Posterior vena cava (tissue), 2 donors: ENCODE measurements at places on chromosomes 7 and 10. TPM values are rescaled to one million over a fixed set of nuclear protein-coding genes. Genes with fewer than 3 reads are reported as not detected.

DNA sequence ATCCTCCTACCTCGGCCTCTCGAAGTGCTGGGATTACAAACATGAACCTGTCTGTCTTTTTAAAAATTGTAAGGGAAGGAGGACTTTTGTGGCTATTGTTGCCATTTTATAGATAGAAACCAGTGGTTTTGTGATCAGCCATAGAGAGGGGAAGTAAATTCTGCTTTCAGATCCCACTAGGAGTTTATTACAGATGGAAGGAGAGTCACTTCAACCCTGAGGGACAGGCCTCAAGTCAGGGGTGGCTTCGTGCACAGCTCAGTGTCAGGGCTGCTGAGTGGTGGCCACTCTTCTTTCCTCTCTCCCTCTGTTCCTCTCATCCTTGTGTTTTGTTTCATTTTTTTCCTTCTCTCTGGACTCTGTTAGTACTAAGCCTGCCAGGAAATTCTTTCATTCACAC, 60.8 kb downstream of the OGDH start:
- DNase-seq: no peak

- no peak for DNase-seq
Observed at GRCh38 chr10:127322286-127322685, 125.9 kb upstream of the INSYN2A start.

DNA sequence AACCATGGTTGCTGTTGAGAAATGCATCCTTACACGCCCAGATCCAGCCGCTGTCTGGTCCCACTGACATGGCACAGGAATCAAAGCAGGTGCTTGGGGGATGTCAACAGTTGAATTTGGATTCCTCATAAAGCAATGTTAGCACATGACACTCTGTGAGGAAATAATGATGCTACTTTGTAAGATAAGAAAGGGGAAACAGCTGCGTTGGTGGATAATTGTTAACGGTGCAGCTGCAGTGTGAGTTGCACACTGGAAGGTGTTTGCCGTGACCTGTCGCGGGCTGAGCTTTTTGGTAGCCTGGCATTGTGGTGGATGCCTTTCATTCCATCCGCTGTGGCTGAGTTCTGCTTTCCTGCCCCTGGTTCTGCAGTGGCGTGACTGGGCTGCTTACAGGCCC, 113.9 kb downstream of the MGMT start:
- no peak for DNase-seq

DNA sequence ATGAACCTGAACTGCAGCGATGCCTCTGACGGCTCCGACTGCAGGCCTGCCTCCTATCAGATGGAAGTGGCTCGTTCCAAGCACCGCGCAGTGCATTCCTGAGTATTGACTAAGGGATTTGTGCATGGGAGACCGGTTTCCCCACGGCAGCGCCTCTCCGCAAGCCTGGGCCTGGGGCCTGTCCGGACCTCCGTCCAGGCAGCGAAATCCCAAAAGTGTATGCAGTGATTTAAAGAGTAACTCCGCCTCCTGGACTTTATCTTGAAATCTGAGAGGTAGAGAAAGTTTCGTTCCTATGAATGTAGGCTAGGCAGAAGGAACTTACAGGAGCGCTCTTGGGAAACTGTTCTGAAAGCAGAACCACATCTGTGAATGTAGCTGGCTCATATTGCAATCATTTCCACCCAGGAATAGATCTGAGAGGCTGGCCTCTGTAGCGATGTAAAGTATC, 106.2 kb upstream of the CELF2 start:
- DNase-seq: peak; percentile 92

Gene UPK3B
- 1.1 TPM for total RNA-seq

Gene WASHC2C
- total RNA-seq: 34.5 TPM

Gene CYP3A5
- 0.62 TPM for total RNA-seq

DNA sequence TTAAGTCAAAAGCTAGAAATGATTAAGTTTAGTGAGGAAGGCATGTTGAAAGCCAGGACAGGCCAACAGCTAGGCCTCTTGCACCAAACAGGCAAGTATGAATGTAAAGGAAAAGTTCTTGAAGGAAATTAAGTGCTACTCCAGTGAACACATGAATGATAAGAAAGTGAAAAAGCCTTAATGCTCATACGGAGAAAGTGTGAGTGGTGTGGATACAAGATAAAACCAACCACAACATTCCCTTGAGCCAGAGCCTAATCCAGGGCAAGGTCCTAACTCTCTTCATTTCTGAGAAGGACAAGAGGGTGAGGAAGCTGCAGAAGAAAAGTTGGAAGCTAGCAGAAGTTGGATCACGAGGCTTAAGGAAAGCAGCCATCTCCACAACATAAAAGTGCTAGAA, 53.0 kb downstream of the DNAJC1 start:
- no peak for DNase-seq

GRCh38 chr7:75565132-75565837, 73.2 kb downstream of the SPDYE5 start:
- DNase-seq: no peak

Gene CDC123
- total RNA-seq: 48.5 TPM

Gene AKR1C8
- not detected for total RNA-seq

GRCh38 chr10:35015843-35016408, 74.2 kb downstream of the CUL2 start:
- DNase-seq: no peak

DNA sequence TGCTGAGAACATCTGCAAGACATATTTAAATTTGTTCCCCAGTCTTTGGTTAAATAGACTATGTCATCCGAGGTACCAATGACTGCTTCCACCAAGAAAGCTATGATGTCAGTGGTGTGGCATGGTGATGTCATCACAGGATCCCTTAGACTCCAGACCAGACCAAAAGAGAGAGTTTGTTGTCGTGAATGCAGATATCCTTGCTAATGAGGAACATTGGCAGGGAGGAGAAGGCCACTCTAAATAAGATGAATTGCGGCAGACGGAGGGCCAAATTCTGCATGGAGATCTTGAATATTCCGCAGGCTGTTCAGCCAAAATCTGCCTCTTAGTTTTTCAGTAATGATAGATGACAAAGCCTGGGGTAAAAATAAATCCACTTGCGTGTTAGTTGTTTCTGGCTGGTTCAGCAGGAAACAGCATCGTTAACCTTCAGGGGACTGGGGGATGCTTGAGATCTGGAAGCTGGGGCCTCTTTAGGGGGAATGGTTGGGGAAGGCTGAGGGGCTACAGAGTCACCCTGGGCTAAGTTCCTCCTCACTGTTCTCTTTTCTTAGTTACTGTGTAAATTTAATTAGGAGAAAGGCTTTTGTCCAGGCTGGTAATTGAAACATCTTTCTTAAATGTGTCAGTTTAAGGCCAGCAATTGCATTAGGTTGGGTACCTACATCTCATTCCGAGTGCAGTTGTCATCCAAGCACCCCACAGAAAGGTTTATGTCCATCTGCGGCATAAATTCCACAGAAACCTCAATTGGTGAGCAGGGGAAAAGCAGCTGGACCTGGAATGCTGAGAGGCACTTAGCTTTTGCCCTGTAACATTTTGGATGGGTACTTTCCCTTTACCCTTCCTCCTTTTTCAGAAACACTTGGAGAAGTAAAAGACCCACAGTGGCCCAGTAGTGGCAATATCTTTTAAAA, 11.6 kb upstream of the CAMK1D start:
- DNase-seq: no peak

Gene LAMB4
- total RNA-seq: 0.37 TPM

Gene AS3MT
- 0.65 TPM for total RNA-seq

DNA sequence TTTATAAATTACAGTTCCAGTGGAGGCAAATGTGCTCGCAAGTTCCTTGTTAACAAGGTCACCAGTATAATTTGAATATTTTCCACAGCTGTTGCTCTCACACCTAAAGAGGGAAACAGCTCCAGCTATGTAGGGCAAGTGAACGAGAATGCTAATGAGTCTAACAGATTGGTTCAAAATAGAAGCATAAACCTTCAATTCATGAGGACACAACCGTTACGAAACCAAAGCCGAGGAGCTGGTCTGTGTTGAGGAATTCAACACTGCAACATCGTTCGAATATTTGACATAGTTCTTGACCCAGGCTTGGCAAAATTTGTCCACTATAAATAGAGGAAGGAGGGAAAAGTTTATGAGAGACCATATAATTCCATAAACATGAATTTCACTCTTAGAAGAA, 161.3 kb downstream of the KLF6 start:
- no peak for DNase-seq

Gene HIPK2
- 46.5 TPM for total RNA-seq

- DNase-seq: peak; percentile 76
Observed at GRCh38 chr7:101804088-101804963, 13.1 kb upstream of the CUX1 start.

DNA sequence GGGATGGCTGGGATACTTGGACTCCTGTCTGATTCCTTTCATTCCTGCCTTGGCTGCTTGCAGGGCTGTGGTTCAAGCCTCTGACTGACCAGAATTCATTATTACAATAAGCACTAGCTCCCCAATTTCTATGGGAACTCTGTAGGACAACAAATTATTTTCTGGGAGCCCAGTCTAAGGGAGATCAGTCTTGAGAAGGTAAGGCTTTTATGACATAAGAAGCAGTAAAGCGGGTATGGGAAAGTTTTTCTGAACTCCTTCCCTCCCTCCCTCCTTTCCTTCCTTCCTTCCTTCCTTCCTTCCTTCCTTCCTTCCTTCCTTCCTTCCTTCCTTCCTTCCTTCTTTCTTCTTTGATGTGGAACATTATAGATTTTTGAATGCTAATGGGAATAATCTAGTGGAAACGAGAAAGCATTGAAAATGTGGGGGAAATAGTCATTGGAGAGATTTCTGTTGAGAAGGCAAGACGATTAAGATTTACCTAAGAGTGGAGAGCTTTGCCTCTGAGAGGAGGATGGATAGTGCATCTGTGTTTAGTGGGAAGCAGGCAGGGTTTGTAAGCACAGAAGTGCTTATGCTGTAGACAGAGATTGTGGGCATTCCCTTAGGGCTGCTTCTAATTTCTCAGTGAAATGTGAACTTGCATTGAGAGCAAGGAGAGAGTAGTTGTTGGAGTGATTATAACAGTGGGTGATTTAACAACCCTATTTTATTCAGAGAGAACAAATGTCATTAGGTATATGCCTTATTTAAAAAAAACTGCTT, 201.5 kb downstream of the DNAJB9 start:
- no peak for DNase-seq

DNA sequence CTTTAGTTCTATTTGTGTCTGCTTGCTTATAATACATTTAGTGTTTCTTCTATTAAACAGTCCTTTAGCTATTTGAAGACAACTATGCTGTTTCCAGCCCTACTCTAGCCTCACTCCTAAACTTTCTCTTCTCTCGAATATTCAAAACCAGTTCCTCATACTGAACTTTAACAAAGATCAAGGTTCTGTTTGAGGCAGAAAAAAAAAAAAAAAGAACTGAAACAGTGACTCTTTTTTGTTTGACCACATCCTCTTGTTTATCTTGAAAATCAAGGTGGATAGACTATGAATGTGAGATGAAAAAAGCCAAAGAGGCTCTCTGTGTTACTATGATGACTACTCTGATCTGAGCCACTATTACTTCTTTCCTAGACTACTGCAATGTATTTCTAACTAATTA, 154.3 kb downstream of the ZNF365 start:
- no peak for DNase-seq

DNA sequence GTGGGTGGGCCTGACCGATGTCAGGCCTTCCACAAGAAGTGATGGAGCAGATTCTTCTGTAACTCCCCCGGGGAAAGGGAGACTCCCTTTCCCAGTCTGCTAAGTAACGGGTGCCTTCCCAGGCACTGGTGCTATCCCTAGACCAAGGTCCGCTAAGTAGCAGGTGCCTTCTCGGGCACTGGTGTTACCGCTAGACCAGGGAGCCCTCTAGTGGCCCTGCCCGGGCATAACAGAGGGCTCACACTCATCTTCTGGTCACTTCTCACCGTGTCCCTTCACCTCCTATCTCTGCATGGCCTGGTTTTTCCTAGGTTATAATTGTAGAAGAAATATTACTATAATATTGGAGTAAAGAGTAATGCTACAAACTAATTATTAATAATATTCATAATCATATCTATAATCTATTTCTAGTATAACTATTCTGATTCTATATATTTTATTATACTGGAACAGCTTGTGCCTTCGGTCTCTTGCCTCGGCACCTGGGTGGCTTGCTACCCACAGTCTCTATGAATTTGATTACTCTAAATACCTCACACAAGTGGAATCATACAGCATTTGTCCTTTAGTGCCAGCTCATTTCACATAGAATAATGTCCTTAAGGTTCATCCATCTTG, 1378.7 kb downstream of the XPNPEP1 start:
- DNase-seq: peak; percentile 86

DNA sequence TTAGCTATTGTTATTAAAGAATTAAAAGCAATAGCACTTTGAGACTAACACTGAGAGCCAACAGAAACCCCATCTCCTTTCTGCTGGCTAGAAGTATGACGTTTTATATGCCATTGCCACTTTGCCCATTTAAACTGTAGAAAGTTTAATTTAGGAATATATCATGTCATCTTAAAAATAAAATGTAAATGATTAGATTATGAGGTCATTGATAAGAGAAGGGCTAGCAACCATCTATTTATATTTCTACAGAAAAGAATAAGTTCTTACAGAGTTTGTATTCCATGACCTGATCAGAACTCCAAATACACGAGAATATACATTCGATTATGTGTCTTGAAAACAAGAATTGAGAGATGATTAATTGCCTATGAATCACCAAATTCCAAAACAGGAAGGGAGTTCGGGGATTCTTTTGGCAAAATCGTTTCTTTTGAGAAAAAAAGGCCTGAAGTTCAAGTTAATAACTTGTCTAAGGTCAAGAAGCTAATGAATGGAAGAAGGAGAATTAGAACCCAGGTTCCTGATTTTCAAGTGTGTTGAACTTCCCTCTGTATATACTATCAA, 227.0 kb downstream of the TRIL start:
- no peak for DNase-seq

Gene TAS2R41
- 0.46 TPM for total RNA-seq

GRCh38 chr7:29146888-29147609, 712 bp upstream of the CPVL start:
- DNase-seq: no peak

Gene CCDC3
- total RNA-seq: 189 TPM

GRCh38 chr10:22849077-22849805, 78.6 kb upstream of the ARMC3 start:
- DNase-seq: peak; percentile 95

Gene ASNS
- 42.5 TPM for total RNA-seq

Gene PLEKHA8
- total RNA-seq: 13.0 TPM

Gene OR9A2
- not detected for total RNA-seq

GRCh38 chr7:70116244-70116643, 518.0 kb downstream of the AUTS2 start:
- DNase-seq: no peak

DNA sequence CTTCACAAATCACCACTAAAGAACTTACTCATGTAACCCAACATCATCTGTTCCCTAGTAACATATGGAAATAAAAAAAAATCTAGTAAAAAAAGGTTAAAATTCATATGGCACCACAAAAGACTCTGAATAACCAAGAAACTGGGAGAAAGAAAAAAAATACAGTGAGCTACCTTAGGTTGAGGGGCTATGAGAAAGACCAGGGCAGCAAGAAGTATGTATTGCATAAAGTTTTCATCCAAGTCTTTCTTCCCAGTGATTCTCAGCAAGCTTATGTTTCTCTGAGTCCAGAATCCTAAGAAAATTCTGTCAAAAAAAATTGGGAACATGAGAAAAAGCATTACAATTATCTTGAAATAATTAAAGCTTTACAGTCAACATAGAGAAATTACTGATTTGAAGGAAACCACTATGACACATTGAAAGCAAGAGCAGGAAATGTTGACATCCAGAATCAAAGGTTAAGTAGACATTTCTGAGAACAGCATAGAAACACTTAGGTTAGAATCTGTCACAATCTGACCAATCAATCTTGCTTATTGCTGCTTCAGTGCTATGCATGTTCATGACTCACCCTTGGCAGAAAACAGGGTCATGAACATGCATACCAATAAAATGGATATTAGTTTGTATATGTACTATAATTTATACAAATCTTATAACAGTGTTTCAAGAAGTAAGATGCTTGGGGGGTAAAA, 494.0 kb upstream of the POT1 start:
- DNase-seq: no peak

Gene OR6B1
- not detected for total RNA-seq

- DNase-seq: no peak
Observed at GRCh38 chr7:125927556-125927955, 997.9 kb upstream of the POT1 start.
